Bronchial epithelial cell (primary cell): ENCODE measurements at places on chromosomes 5 and 9.

- no peak for DNase-seq
Measured at GRCh38 chr5:64659289-64659688, 31.0 kb upstream of the SHISAL2B start.

GRCh38 chr5:149747833-149748366, 17.8 kb downstream of the PPARGC1B start:
- no peak for DNase-seq

DNA sequence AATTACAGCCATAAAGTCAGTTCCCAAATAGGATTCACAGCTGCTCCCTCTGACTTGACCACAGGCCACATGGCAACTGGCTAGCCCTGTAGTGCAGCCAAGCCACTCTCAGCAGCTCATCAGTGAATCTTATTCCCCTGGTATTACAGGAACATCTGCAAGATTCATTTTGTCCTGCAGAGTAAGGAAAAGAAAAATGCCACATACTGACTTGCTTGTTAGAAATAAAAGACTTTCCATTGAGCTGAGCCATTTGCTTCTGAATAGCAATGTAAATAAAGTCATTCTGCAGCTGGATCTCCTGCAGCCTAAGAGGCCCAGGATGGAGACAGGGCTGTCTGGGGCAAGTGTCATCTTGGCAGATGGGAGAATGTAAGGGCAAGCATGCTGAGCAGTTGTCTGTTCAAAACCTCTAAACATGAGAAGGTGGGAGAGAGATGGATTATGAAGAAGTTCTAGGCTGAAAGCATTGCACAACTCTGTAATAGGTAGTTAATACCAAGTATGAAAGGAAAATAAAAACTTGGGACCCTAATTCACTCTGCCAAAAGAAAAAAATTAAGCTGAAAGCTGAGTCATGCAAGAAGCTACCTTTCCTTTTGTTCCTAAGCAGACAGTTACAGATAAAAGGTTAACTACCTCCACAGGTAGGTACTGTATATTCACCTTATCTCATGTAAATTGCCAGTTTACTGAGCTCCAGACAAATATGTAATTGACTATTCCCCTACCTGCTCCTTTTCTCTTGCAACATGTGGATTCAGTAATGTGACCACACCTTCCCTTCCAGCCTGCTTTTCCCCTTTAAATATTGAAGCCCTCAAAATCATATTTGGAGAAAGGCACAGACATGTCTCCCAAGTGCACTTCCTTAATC, 244.4 kb upstream of the RAI14 start:
- no peak for DNase-seq

GRCh38 chr5:128237546-128237945, 154.0 kb downstream of the SLC12A2 start:
- DNase-seq, result no peak
